ENCODE measurements at places on chromosomes 13 and 19.

- no peak for DNase-seq
Measured at GRCh38 chr13:41699759-41700158, 242.4 kb downstream of the RGCC start.

- DNase-seq: no peak
Measured at GRCh38 chr19:1780272-1780958, 27.1 kb downstream of the ONECUT3 start.

DNA sequence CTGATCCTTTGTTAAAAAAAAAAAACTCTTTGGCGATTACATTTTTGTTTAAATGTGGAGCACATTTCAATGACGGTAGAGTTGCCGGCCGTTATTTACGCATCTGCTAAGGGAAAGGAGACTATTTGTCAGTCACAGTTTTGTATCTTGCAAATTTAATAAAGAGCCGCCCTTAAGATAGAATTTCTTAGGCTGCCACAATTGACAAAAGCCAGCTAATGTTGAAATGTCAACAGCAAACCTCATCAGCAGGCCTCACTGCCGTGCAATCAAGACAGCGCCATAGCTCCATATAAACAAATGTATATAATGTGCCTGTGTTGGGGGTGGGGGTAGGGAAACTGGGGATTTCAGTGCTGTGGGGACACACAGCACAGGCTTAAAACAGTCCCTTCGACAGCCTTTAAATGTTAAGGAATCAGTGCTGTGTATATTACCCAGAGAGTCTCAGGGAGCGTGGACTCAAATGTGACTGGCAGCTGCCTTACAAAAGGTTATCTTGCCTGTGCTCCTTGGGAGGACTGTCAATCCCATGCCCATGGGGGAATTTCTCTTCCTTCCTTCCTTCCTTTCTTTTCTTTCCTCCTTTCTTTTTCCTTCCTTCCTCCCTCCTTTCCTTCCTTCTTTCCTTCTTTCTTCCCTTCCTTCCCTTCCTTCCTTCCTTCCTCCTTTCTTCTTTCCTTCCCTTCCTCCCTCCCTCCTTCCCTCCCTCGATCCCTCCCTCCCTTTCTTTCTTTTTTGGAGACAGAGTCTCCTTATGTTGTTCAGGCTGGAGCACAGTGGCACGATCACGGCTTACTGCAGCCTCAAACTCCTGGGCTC lies 108.0 kb downstream of the URI1 start:
- no peak for DNase-seq

- no peak for DNase-seq
Measured at GRCh38 chr13:24214528-24214927, 54.0 kb downstream of the SPATA13 start.

GRCh38 chr19:29771708-29772414 lies 39.9 kb upstream of the CCNE1 start:
- DNase-seq: peak; percentile 7

DNA sequence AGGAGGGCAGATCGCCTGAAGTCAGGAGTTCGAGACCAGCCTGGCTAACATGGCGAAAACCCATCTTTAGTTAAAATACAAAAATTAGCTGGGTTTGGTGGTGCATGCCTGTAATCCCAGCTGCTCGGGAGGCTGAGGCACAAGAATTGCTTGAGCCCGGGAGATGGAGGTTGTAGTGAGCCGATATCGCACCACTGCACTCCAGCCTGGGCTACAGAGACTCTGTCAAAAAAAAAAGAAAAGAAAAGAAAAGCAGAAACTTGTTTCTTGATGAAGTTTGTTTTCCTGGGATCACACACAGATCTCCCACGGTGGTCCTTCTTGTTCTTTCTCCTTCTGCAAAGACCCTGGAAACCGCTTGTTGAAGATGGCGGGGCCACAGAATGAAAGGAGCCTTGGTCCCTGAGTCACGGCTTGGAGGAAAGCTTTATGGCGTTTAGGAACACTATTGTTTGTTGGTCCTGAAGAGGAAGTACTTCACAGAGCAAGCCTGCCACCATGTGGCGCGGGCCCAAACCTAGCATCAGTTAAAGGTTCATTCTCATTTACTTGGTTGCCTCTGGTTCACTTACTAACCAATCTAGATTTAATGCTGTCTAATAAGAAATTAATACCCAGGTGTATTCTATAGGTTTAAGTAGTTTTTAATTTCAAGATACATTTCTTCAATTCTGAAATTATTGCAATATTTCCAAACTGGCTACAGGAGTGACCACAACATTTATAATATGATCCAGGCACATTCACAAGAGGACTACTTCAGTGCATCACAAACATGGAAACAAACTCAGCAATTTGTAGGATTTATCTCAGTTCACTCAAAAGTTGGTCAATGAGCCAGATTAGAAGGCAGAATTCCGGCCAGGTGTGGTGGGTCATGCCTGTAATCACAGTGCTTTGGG lies 21.3 kb upstream of the ARL11 start:
- DNase-seq: peak; percentile 57

DNA sequence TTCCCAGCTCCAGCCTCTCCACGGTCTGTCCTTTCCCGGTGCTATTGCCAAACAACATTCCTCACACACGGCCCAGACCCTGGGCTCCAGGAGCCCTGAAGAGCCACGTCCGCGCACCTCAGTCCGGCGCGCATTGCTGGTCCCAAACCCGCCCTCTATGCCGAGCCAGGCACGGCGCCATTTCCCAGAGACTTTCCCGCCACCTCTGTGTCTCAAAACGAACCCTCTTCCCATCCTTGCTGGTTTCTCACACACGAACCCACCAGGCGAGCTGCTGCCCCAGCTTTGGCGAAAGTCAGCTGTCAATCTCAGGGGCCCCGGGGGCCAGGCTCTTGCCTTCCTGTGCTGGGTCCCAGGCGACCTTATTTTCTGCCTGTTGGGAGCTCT lies 28.0 kb upstream of the F7 start:
- DNase-seq: no peak

- DNase-seq: no peak
Measured at GRCh38 chr19:48752496-48753365, at the start of gene FUT1. FUT1 (minus strand) TSS chr19:48752641; CDS start chr19:48751281, 1,360 bp downstream.

- no peak for DNase-seq
Measured at GRCh38 chr19:1690699-1691307, 38.4 kb upstream of the TCF3 start.

Data from fibroblast of skin of left biceps (primary cell).